Stimulated activated CD8-positive, alpha-beta memory T cell treated with anti-CD3 and anti-CD28 coated beads, Interleukin-4, amount 100 ng/mL, for 24 hours (primary cell): ENCODE measurements at places on chromosomes 13 and 19.

GRCh38 chr19:12783849-12784393 is 7.4 kb upstream of the JUNB start:
- no peak for DNase-seq

GRCh38 chr13:77456271-77456670 is 79.2 kb upstream of the SCEL start:
- no peak for DNase-seq

DNA sequence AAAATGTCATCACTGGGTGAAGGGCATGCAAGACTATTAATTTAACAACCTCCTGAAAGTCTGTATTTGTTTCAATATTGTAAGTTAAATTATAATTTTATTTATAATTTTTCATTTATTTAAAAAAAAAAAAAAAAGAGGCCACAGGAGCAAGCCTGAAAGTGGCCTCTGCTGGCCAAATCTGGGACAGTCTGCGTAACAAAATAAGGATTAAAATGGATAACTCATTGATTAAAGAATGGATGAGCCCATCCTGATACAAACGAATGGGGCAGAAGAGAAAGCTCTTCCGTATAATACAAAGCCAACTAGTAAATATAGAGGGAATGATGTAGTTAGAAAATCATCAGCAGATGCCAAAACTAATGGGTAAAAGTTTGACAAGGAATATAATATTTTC is 36.2 kb downstream of the SUCLA2 start:
- DNase-seq, result no peak

- DNase-seq, result peak; percentile 19
Measured at GRCh38 chr19:55369653-55370304, 484 bp downstream of the IL11 start.
